ENCODE measurements at places on chromosomes 16 and 17.
A peak's percentile ranks its signal among the peaks of the same experiment; 100 is the strongest.

GRCh38 chr16:87263418-87264052 is 53.7 kb downstream of the C16orf95 start:
- peak; percentile 20 for DNase-seq

- DNase-seq = peak; percentile 66
Measured at GRCh38 chr16:24178496-24178895, 77.6 kb upstream of the CACNG3 start.

DNA sequence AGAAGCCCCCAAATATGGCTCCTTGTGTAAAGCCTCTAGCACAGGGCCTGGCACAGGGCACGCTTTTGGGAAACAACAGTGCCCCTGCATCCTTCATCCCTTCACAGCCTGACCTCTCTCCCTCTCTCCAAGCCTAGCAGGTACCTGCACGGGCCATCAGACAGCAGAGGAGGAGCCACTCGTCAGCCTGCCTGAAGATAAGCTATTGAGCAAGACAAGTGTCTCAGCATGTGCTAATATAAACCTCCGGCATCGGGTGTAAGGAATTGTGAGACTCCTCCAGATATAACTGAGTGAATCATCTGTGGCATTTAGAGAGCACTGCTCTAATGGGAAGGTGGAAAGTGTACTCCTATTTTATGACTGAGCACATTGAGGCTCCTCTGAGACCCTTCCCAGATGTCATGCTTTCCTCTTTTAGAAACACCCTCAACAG is 38.3 kb downstream of the TBX4 start:
- no peak for DNase-seq

DNA sequence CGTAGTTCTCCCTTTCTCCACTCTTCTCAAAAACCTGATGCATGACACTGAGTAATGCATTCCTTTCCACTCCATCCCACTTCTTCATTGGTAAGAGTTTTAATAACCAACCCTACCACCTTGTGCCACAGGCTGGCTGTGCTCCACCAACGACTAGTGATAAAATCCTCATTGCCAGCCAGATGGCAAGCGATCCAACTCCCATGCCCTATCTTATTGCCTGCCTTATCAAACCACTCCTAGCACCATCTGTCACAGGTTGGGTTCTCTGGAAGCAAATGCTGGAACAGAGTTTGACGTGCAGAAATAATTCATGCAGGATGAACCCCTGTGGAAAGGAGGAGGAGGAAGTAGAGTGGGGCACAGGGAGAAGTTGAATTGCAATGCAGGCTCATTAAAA is 99.5 kb downstream of the CHD9NB start:
- DNase-seq = no peak

DNA sequence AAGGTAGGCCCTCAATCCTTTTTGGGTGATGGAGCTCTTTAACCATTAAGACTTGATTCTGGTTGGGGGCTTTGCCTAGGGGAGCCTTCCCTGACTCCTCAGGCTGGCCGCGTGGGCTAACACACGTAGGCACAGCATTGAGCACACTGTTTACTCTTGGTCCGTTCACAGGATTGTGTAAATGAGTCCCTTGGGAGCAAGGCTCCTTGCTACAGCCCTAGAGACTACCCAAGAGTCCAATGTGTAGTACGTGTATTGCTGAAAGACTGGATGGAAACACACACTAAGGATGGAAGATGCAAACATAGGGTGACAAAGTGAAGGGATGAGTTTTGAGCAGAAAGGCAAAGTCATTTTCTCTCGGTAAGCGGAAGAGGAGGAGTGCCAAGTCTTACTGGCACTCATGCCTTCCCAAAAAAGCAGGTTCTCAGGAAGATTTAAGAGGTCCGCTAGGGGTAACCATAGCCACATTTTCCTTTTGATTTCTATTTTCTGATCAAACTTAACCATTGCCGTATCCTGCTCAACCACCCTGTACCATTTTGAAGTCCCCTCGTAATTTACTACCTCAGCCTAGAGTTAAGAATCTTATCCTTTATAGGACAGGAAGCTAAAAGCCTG is 911 bp upstream of the ITGA2B start:
- DNase-seq = no peak

- DNase-seq = peak; percentile 23
Measured at GRCh38 chr17:74818291-74818938, 41.3 kb downstream of the GRIN2C start.

GRCh38 chr17:19948116-19948943 is 29.3 kb downstream of the AKAP10 start:
- no peak for DNase-seq

- DNase-seq = no peak
Measured at GRCh38 chr17:4407216-4407615, 26.5 kb upstream of the SPNS3 start.

- DNase-seq = no peak
Measured at GRCh38 chr17:60678118-60678444, 430 bp downstream of the BCAS3 start.

Data from GM23338 (cell line).